Peyer's patch (tissue), 4 donors: ENCODE measurements at places on chromosomes 3 and 15. TPM values are rescaled to one million over a fixed set of nuclear protein-coding genes. Genes with fewer than 3 reads are reported as not detected.
A peak's percentile ranks its signal among the peaks of the same experiment; 100 is the strongest.

Gene RLBP1
- not detected for total RNA-seq

GRCh38 chr3:157063926-157064325 is 96.0 kb downstream of the CCNL1 start:
- H3K36me3 ChIP-seq = no peaks in the 10 kb centered on the region
- no peak overlapping the region for H3K4me3 ChIP-seq
- H3K27me3 ChIP-seq = no peaks in the 10 kb centered on the region
- H3K4me1 ChIP-seq = no peaks in the 10 kb centered on the region
- no peak for DNase-seq
- H3K27ac ChIP-seq = peak overlapping the region; percentile 21

GRCh38 chr3:190320594-190321362 is 1.5 kb downstream of the CLDN1 start:
- DNase-seq = no peak
- H3K36me3 ChIP-seq = no peaks in the 10 kb centered on the region
- no peaks in the 10 kb centered on the region for H3K4me1 ChIP-seq
- H3K4me3 ChIP-seq = no peak overlapping the region
- H3K27ac ChIP-seq = no peak overlapping the region

DNA sequence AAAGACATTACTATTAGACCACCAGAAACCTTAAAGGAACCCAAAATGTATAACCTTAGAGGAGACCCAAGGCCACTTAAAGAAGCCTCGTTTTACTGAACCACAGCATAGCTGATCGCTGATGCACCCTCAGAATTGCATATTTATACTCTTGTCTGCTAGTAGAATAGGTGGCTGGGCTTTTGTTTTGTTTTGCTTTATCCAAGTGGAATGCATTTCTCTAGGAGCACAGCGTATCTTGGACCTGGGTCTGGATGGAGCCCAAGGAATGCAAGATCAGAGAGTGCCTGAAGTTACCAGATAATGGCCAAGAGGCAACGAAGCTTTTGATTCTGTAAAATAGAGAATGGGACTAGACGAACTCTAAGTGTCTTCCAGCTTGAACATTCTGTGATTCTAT is 129.2 kb upstream of the COL8A1 start:
- DNase-seq = no peak
- no peaks in the 10 kb centered on the region for H3K4me1 ChIP-seq
- no peaks in the 10 kb centered on the region for H3K36me3 ChIP-seq

DNA sequence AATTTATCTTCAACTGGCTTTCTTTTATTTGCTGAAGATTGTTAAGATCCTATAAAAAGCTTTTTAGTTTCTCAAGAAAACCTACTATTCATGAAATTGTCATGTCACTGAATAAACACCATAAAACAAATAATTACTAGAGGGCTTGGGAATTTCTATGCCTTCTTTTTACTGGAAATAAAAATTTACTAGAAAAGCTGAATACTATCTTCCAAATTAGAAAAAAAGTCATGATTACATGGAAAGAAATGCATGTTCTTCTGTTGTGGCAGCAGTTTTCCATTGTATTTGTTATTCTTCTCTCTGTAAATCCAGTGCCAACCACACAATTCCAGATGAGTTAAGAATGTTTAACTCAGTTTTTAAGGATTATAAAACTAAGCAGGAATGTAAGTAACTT is 153.8 kb downstream of the RAP2B start:
- H3K27ac ChIP-seq = no peak overlapping the region
- DNase-seq = no peak
- H3K36me3 ChIP-seq = no peaks in the 10 kb centered on the region
- H3K27me3 ChIP-seq = no peaks in the 10 kb centered on the region
- H3K4me1 ChIP-seq = no peaks in the 10 kb centered on the region

Gene B4GALT4
- 45.4 TPM for total RNA-seq

DNA sequence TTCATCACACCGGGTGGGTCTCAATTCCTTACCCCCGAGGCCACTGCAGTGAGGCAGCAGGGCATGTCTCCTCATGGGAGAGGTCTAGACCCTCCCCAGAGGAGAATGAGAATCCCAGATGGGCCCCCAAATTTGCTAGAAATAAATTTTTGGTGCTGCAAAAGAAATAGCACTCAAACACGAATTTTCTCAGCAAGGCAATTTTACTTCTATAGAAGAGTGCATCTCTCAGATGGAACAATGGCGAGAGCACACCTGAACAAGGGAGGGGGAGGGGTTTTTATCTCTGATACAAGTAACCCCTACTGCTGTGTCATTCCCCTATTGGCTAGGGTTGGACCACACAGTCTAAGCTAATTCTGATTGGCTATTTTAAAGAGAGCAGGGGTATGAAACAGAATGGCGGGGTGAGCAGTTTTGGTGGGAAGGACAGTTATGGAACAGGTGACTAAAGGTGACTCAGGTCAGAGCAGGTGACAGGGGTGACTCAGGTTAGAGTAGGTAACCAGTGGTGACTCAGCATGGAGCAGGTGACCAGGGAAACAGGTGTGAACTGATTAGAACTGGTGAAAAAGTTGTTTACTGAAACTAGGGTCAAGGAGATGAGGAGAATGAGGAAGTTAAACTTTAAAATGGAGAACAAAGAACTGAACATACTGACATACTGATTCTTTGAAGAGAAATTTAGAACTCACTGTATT is 93.0 kb upstream of the WNT7A start:
- no peak overlapping the region for H3K27ac ChIP-seq
- no peaks in the 10 kb centered on the region for H3K36me3 ChIP-seq
- no peak overlapping the region for H3K4me3 ChIP-seq
- H3K27me3 ChIP-seq = no peaks in the 10 kb centered on the region
- H3K4me1 ChIP-seq = no peaks in the 10 kb centered on the region
- no peak for DNase-seq
